ENCODE measurements at places on chromosomes 6 and 20. TPM values are rescaled to one million over a fixed set of nuclear protein-coding genes. Genes with fewer than 3 reads are reported as not detected.

The HLA-DMA gene
- 29.6 TPM for total RNA-seq

The GNAS gene
- 819 TPM for total RNA-seq

The GABRR1 gene
- not detected for total RNA-seq

The ANGPT4 gene
- not detected for total RNA-seq

The MATN4 gene
- not detected for total RNA-seq

The SLPI gene
- not detected for total RNA-seq

The CSNK2A1 gene
- 117 TPM for total RNA-seq

The OPRL1 gene
- 1.1 TPM for total RNA-seq

The GINM1 gene
- 20.7 TPM for total RNA-seq

The ERGIC3 gene
- 137 TPM for total RNA-seq

The RPL10A gene
- 1,713 TPM for total RNA-seq

The RSPO4 gene
- 0.19 TPM for total RNA-seq

DNA sequence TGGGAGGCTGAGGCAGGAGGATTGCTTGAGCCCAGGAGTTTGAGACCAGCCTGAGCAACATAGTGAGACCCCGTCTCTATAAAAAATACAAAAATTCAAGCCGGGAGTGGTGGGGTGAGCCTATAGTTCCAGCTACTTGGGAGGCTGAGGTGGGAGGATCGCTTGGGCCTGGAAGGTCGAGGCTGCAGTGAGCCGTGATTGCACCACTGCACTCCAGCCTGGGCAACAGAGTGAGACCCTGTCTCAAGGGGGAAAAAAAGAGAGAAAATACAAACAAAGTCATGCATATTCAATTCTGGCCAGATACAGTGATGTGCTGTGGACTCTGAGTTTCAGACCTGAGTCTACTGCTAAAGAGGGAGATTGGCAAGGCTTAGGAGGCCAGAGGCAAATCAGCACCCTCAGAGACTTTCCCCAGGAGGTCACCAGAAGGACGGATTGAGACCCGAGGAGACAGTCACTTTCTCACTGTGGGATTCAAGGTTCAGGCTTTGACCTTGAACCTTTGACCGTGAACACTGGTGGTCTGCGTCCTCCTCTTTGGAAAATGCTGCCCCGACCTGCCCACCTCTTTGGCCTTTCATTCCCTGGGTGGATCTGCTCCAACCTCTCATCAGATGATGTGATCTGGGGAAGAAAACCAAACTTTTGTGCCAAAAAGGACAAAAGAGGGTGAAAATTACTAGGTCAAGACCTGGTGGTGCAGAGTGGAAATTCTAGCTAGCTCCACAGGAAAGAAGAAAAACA is 31.2 kb downstream of the TGM2 start:
- DNase-seq: no peak
- H3K36me3 ChIP-seq: no peaks in the 10 kb centered on the region
- H3K27ac ChIP-seq: no peak overlapping the region
- H3K27me3 ChIP-seq: no peaks in the 10 kb centered on the region
- H3K4me1 ChIP-seq: no peaks in the 10 kb centered on the region
- no peak overlapping the region for H3K4me3 ChIP-seq

- H3K4me3 ChIP-seq: peak overlapping the region; percentile 46
- H3K27me3 ChIP-seq: no peaks in the 10 kb centered on the region
- peaks cover 46% of the 10 kb centered on the region for H3K4me1 ChIP-seq
- peak; percentile 21 for DNase-seq
- no peaks in the 10 kb centered on the region for H3K36me3 ChIP-seq
These were observed 51.6 kb upstream of the FAM83D start for GRCh38 chr20:38874460-38875174.

DNA sequence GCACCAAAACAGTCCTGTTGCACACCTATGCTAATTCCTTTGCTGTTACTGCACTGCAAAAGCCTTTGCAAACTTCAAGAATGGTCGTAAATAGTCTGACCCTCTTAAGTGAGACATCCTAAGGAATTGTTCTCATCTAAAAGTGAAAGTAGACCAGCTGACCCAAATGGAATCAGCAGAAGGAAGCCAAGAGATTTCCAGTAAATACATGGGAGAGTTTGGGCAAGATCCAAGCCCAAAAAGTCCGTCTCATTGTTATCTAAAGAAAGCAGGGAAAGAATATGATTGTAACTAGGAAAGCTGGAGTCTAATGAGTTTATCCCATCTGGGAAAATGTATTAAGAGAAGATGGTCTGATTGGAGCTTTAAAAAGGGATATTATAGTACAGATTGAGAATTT is 43.0 kb upstream of the HIVEP1 start:
- no peak for DNase-seq
- H3K36me3 ChIP-seq: no peaks in the 10 kb centered on the region
- H3K4me1 ChIP-seq: no peaks in the 10 kb centered on the region
- H3K4me3 ChIP-seq: no peak overlapping the region

DNA sequence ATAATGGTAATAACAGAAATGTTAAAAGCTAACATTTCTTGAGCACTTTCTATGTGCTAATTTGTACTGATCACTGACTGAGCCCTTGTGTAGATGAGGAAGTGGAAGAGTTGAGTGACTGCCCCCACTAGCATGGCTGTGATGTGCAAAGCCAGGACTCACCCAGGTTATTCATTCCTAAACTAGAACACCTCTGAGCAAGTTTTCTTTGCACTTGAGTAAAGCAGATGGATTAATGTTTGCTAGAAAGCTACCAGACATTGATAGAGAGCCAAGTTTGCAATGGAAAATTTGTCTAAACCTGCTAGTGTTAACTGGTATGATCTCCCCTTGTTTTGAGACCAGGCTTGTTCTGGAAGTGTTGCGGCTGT is 467.4 kb upstream of the PLCB4 start:
- no peaks in the 10 kb centered on the region for H3K27me3 ChIP-seq
- H3K27ac ChIP-seq: no peak overlapping the region
- no peak overlapping the region for H3K4me3 ChIP-seq
- no peaks in the 10 kb centered on the region for H3K36me3 ChIP-seq
- no peak for DNase-seq

DNA sequence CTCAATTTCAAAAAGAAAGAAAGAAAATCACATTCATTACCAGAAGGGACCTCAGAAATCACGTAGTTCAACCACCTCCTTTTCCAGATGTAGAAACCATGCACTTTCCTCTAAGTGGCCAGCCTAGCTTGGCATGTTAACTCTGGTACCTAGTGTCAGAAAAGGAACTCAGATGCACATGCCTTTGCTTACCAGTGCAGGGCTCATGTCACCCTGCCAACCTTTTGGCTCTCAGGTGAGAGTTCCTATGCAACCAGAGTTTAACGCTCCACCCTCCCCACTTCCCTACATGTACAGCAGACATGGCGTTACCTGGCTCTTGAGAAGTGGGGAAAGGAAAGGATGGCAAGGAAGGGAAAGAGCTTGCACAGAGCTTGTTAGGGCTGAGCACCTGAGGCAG is 16.3 kb upstream of the IL17F start:
- H3K27me3 ChIP-seq: no peaks in the 10 kb centered on the region
- peaks cover 30% of the 10 kb centered on the region for H3K36me3 ChIP-seq
- H3K4me1 ChIP-seq: no peaks in the 10 kb centered on the region
- no peak for DNase-seq
- H3K4me3 ChIP-seq: no peak overlapping the region

DNA sequence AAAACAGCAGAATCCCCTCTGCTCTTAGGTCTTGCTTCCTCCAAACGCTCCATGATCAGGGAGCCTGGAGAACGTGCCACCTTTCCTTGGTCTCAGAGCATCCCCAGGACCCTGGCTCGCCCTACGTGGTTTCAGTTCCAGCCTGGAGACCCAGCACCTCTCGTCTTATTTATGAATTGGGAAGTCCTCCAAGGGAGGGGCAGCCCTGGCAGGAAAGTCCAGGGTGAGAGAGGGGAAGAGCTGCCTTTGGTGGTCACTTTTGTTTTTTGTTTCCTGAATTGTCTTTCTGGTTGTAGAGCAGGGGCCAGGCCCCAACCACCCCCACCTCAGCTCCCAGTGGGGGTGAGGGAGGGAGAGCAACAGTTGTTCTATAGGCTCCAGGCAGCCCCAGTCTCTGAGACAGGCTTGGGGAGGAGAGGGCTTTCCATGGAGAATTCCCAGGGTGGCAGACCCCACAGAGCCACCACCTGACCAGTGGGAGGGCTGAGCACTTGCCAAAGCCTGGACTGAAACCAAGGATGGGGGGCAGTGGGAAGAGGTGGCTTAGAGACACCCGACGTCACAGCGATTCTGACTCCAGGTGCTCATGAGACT is 88.8 kb downstream of the PRND start:
- peaks cover 7% of the 10 kb centered on the region for H3K36me3 ChIP-seq
- H3K27me3 ChIP-seq: no peaks in the 10 kb centered on the region
- no peak for DNase-seq

DNA sequence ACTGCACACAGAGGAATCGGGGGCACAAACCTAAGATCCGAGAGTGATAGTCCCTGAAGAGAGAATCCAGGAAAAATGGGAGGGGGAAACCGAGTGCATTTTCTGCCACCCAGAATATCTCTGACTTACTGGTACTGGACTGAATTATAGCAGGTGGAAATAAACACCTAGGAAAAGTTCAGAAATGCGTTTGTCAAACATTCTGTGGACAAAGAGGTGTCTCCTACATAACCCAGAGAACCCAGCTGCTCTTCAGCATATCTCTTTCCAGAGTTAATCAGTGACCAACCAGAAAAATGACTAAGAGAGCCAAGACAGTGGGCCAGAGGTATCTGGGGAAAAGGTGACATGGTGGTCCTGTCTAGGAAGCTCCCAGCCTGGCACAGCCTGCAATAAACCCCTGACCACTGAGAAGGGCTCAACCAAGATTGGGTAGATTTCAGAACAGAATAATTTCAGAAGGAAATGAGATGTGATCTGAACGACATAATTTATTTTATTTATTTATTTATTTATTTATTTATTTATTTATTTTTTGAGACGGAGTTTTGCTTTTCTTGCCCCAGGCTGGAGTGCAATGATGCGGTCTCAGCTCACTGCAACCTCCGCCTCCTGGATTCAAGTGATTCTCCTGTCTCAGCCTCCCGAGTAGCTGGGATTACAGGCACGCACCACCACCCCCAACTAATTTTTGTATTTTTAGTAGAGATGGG is 6.0 kb upstream of the VNN1 start:
- H3K4me1 ChIP-seq: no peaks in the 10 kb centered on the region
- no peak overlapping the region for H3K27ac ChIP-seq
- no peaks in the 10 kb centered on the region for H3K27me3 ChIP-seq
- H3K36me3 ChIP-seq: no peaks in the 10 kb centered on the region
- H3K4me3 ChIP-seq: no peak overlapping the region

GRCh38 chr6:65088575-65088974 is 618.5 kb downstream of the EYS start:
- H3K27me3 ChIP-seq: no peaks in the 10 kb centered on the region
- no peaks in the 10 kb centered on the region for H3K36me3 ChIP-seq
- no peak for DNase-seq
- no peak overlapping the region for H3K4me3 ChIP-seq

- no peak overlapping the region for H3K27ac ChIP-seq
- peaks cover 3% of the 10 kb centered on the region for H3K27me3 ChIP-seq
- H3K36me3 ChIP-seq: no peaks in the 10 kb centered on the region
- no peaks in the 10 kb centered on the region for H3K4me1 ChIP-seq
- no peak overlapping the region for H3K4me3 ChIP-seq
- DNase-seq: no peak
These were observed 68.5 kb upstream of the TENT5A start for GRCh38 chr6:81820980-81821379.

DNA sequence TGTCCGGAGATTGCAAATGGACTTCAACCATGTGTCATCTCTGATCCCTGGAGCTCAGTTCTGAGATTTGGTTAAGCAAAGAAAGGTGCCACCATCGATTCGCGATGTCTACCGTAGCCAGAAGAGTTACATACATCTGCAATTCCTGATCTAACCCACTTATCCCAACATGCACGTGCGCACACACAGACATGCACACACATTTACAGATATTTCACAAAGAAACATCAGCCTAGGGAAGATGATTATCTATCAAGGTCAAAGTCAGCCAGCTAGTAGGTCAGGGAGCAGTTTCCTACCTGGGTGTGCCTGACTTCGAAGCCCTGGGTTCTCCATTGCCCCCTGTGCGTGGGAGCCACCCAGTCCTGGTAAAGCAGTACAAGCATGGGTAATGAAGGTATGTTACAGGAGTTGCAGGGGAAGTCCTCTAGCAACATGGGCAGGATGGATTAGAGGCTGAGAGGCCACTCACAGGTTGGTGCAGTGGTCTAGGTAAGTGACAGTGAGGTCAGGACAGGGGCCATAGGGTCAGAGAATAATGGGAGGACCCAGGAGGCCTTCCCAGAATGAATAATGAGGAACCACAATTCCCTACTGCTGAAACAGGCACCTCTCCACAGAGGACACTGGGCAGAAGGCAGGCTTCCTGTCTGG is 85.2 kb upstream of the MYL9 start:
- DNase-seq: no peak
- no peaks in the 10 kb centered on the region for H3K27me3 ChIP-seq
- H3K36me3 ChIP-seq: no peaks in the 10 kb centered on the region
- H3K27ac ChIP-seq: no peak overlapping the region
- H3K4me1 ChIP-seq: peaks cover 4% of the 10 kb centered on the region

DNA sequence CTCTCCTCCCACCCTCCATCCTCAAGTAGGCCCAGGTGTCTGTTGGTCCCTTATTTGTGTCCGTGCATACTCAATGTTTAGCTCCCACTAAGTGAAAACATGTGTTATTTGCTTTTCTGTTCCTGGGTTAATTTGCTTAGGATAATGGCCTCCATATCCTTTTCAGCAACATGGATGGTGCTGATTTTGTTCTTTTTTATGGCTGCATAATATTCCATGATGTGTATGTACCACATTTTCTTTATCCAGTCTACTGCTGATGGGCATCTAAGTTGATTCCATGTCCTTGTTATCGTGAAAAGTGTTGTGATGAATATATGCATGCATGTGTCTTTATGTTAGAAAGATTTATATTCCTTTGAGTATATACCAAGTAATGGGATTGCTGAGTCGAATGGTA is 314.9 kb upstream of the IRAK1BP1 start:
- H3K4me3 ChIP-seq: no peak overlapping the region
- no peaks in the 10 kb centered on the region for H3K27me3 ChIP-seq
- no peak overlapping the region for H3K27ac ChIP-seq
- DNase-seq: no peak
- H3K36me3 ChIP-seq: no peaks in the 10 kb centered on the region

DNA sequence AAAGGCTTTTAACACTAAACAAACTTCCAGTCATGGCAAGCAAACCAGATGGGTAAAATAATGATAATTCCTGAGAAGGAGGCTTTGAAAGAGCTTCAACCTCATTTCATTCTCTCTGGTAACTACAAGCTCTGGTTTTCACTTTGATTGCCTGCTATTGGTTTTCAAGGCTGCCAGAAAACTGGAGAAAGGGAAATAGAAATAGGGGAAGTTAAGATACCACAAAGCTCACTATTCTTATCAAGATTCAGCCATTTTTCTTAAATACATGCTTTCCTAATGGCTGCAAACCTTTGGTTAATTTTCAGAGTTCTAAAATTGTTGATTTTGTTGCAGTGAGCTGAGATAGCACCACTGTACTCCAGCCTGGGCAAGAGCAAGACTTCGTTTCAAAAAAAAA is 42.5 kb upstream of the NELFCD start:
- no peaks in the 10 kb centered on the region for H3K4me1 ChIP-seq
- no peak for DNase-seq
- H3K4me3 ChIP-seq: no peak overlapping the region
- H3K27ac ChIP-seq: no peak overlapping the region

- H3K4me1 ChIP-seq: no peaks in the 10 kb centered on the region
- H3K36me3 ChIP-seq: peaks cover 7% of the 10 kb centered on the region
- no peak for DNase-seq
These were observed 39.2 kb downstream of the PLAGL2 start for GRCh38 chr20:32168184-32168910.

GRCh38 chr6:108735310-108736001 is 112.8 kb upstream of the ARMC2 start:
- DNase-seq: no peak
- H3K27ac ChIP-seq: no peak overlapping the region
- no peaks in the 10 kb centered on the region for H3K4me1 ChIP-seq

GRCh38 chr6:75183099-75183541 is 22.7 kb downstream of the COL12A1 start:
- no peak for DNase-seq
- no peaks in the 10 kb centered on the region for H3K27me3 ChIP-seq
- no peaks in the 10 kb centered on the region for H3K4me1 ChIP-seq
- H3K27ac ChIP-seq: no peak overlapping the region

All from naive thymus-derived CD4-positive, alpha-beta T cell (primary cell).